ENCODE measurements at places on chromosomes 3 and 15.
A peak's percentile ranks its signal among the peaks of the same experiment; 100 is the strongest.

DNA sequence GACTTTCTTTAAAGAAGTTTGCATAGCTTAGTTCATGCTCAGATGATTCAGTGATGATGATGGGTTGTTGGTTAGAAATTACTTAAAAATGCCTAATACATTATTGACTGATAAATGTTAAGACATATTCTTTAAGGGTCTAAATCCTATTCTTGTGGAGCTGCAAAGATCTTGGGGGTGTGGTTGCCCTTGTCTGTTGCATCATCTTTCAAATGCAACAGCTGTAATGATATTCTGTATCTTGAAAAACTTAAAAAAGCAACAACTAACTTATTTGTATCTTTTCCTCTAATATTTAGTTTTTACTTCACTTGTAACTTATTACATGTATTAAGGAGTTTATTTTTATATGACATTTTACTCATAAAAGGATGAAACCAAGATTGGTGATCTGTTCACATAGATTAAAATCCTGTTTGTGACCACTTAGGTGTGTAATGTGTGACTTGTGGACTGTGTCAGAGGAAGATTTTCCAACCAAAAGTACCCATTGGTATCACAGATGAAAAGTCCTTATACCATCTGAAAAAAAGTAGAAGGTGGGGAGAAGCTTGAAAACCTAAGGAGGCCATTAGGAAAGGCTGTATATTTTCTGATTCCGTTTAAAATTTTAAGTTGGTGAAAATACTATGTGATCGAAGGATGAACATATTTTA is 142.8 kb downstream of the IGF1R start:
- DNase-seq: no peak

DNA sequence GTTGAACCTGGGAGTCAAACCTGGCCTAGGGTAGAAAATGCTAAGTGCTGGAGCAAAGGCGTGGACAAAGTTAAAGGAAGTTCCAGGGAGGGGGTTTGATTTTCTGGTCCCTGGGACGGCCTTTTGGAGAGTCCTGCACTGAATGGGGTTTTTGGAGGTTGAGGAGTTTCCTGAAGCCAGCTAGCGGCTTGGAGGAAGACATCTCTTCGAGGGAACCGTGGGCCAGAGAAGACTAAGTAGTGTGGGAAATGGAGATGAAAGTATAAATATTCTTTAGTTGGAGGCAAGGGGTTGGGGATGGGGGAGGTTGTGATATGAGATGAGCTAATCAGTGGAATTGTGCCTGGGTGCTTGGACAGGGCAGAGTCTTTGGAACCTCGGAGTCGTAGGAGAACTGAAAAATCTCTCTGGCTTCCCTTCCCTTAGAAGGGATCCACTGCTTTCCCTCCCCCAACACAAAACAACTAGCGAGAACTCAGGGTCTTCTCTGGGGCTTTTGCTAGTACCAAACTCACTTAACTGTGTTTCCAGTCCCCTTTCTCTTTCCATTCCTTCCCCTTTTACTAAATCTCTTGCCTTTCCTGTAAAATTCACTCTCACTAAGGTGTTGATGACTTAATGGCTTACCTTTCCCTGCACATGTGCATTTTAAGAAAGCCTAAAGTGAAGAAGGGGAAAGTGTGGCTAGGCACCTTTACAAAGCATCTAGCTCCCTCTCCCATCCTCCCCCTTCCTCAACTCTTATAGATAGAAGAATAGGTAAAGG is 1.0 kb downstream of the LPP start:
- no peak for DNase-seq

GRCh38 chr3:152302521-152303021 is 33.8 kb downstream of the MBNL1 start:
- DNase-seq: no peak

GRCh38 chr3:12816521-12817342 is 20.3 kb downstream of the CAND2 start:
- DNase-seq: no peak

- DNase-seq: no peak
Measured at GRCh38 chr15:25859838-25860645, 3.1 kb downstream of the ATP10A start.

DNA sequence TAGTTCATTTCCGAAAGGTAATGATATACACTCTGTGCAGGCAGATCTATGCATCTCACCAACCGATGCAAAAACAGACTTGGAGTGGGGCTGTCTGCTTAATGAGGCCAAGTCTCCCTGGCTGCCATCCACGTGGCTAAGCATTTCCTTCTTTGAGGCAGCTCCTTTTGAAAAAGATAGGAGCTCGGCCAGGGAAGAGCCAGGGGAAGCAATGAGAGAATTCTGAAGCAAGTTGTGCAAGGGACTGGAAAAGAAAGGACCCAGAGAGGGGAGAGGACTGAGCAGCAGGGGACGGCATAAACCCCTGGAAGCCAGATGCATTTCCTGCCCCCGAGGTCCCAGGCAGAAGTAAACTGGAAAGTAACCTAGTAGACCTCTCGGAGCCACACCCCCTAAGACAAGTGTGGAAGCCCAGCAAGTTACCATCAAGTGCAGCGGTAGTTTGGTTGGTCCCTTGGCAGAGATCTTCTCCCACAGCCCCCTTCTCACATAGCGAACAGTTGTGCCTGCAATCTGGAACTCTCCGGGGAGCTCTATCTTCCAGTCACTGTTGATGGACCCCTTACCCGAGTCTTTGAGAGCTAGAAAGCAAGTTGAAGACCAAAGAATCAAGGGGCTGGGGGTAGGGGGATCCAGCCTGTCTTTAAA is 288.2 kb downstream of the ADAMTS17 start:
- DNase-seq: no peak

DNA sequence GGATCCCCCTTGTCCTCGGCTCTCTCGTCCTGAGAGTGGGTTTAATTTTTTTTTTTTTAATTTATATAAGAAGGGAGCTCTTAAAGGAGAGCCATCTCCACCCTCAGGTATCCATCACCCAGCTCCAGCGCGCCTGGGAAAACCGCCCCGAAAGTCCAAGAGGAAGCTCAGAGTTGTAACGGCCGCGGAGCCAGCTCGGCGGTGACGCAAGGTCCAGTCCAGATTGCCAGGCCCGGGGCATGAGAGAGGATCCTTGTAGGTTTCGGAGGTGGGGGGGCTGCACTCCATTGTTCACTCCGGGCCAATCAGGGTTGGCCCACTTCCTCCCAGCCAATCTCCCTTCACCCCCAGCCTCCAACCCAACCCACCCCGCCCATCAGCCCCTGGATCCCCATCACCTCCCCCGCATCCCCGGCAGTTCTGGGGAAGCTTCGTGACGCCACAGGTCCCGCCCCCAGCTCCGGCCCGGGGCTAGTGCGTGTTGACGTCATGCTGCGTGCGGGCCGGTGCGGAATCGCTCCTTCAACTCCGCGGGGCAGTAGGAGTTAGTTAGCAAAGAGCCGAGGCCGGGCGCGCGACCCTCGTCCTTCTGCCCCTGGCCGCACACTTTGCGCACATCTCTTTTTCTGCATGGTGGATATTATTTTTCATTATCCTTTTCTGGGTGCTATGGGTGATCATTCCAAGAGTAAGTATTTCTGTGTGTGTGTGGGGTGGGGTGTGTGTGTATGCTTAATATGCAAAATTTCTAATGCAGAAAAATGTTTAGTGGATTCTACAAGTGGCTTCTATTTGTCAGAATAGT is at the start of gene ISL2:
Gene ISL2, plus strand, starts transcription at position 520 of the 805 bp plus-strand sequence. Its CDS starts 111 bp downstream, at position 631.
- DNase-seq: peak; percentile 91

DNA sequence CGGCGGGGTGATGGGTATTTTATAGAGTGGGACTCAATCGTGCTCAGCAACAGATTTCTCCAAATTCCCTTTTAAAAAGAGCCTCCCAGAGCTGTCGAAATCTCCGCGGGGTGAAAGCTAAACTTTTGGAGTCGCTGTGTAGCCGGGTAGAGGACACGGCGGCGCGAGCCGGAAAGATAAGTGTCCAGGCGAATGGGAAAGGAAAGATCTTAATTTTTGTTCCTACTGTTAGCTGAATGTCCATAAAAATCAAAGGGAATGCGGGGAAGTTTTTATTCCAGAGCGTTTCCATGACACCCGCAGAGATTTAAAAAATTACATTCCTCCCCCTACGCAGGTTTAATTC is 9.1 kb downstream of the EOMES start:
- no peak for DNase-seq

DNA sequence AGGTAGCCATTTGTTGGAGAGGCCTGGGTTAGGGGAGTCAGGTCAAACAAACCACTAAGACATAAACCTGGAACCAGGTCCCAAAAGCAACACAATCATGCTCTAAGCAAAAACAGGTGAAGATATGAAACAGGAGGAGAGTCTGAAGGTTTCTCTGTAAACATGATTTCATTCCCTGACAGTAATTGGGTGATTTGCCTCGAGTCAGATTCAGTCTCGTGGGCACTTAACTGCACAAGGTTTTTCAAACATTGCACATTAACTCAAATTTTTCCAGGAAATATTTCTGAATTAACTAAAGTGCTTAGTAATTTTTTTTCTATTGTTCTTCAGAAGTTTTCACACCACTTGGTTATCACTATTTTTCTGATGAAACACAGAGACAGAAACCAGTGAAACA is 27.8 kb downstream of the RORA start:
- no peak for DNase-seq

GRCh38 chr3:66229931-66230330 is 9.1 kb downstream of the SLC25A26 start:
- DNase-seq: no peak

DNA sequence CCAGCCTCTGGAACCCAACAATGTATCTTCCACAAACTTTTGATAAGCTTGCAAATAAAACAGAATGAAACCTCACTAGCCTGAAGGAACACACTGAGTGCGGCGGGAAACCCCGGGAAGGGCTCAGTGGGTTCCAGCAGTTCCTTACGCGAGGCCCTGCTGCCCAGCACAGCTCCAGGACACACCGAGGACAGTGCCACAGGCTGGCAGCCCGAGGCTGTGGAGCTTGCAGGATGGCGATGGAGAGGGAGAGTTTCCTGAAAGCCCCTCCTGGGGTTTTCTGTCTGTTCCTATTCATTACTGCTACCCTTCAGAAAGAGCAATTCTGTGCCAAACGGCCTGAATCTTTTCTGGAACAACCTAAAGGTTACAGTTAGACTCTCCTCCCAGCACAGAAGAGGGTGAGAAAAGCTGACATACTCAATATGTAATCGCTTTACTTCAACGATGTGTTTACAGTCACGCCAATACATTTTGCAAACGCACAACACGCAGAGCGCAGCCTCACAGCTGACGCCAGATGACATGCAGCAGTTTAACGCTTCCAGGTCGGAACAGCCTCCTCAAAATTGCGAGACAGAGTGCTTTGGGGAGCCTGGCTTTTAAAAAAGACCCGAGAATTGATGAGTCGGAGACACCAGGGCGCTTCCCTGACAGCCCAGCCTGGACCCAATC is 57.1 kb upstream of the RPL32 start:
- no peak for DNase-seq

DNA sequence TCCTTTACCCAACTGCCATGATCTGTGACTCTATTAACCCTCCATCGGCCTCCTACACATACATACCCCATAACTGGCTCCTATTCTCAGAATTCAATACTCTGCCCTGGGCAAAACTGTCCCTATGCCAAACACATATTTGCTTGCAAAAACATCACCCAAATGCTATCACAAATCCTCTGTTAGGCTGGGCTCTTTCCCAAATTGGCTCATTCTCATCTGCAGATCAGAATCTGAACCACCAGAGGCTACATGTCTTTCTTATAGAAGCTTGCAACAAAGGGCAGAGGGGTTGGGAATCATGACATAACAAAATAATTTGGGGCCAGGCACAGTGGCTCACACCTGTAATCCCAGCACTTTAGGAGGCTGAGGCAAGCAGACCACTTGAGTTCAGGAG is 45.4 kb upstream of the GOLM2 start:
- DNase-seq: no peak

GRCh38 chr15:59322056-59322759 is 50.5 kb downstream of the MYO1E start:
- DNase-seq: no peak

- DNase-seq: no peak
Measured at GRCh38 chr3:11713171-11713570, 69.5 kb upstream of the VGLL4 start.

- no peak for DNase-seq
Measured at GRCh38 chr3:9401986-9402385, 4.6 kb downstream of the SETD5 start.

DNA sequence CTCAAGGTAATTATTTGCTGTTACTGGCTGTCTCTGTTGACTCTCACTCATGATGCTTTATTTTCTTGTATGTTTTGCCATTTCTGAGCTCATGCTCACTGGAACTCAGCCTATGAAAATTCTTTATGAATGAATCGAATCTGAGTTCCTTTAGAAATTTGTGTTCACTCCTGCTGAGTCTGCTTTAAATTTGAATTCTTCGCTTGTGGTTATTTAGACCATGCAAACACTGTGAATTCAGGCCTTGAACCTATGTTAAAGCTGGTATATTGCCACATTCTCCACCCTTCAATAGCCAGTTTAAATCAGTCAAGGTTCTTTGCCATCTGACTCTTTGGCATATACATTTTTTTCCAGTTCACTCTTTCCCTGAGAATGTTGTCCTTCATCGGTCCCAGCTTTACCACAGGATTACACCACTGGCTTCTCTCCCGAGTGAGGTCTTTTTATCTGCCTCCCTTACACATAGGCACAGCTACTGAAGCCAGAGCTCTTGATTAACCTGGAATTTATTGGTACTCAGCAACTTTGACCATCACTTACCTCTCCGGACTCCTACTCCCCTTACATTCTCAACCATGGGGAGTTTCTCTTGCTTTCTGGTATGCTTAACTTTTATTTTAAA is 400.6 kb downstream of the VPS13C start:
- no peak for DNase-seq

- no peak for DNase-seq
Measured at GRCh38 chr3:97656638-97657037, 107.9 kb upstream of the ARL6 start.

DNA sequence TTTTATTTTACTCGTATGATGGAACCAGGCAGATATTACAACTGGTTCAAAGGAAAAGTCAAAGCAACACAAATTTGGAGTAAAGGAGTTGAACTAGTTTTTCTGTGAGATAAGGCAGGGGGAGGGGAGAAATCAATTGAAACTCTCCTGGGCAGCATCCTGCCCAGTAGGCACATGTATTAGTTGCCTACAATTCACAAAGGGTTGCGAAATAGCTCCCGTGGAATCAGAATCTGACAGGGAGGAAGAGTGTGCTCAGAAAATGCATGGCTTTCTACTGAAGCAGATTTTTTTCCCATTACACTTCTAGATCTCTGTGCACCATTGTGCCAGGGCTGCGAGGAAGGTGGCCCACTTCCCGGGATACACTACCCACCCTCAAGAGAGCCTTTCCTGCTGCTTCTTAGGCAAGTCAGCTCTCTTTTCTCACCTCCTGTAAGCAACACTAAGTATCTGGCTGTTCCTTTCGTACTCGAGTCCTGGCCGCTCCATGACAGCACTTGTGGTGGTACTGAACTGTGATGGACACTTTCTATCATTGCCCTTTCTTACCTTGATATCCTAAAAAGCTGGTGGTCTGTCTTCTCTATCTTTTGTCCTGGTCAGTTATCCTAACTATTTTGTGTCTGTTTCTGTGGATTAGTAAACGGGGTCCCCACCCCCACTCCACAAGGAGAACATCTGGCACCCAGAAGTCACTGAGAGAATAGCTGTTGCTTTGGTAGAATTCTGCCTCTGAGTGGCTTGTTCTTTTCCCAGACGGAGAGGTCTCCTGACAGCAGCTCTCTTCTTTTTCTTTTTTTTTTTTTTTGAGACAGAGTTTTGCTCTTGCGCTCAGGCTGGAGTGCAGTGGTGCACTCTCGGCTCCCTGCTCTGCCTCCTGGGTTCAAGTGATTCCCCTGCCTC is 74.8 kb downstream of the RPL39L start:
- no peak for DNase-seq

Measured in NCI-H1048 (cell line).